ENCODE measurements at places on chromosomes 7 and 10. TPM values are rescaled to one million over a fixed set of nuclear protein-coding genes. Genes with fewer than 3 reads are reported as not detected.

GRCh38 chr10:34524369-34525091, 290.6 kb downstream of the PARD3 start:
- peaks cover 9% of the 10 kb centered on the region for H3K4me1 ChIP-seq
- H3K36me3 ChIP-seq: no peaks in the 10 kb centered on the region
- H3K4me3 ChIP-seq: no peak overlapping the region
- peaks cover 13% of the 10 kb centered on the region for H3K27me3 ChIP-seq
- no peak overlapping the region for H3K27ac ChIP-seq

DNA sequence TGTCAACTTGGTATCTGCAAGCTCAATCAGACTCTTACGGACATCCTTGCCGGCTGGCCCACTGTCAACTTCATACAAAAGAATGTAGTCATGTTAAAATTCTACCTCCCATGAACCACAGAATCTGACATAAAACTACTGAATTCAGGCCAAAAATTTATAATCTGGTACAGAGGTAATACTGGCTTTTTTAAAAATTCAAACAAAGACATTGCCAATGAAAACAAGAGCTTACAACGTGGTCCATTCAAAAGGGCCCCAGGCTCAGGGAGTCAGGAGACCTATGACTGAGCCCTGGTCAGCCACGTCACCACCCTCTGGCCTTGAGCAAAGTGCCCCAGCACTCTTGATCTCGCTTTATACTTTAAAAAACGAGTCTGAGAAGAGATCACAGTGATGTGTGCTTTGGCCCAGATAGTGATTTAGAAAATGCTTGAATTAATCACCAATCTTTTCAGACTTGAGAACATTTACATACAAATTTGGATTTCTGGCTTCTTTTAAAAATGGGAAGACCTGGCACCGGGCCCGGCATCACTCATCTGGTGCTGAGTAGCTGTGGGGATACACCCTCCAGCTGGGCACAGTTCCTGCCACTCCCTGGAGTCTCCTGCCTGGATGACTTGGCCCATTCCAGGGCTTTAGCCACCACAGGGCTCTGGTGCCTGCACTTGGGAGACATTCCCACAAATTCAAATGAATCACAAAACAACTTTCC, 94.1 kb downstream of the PIP4K2A start:
- DNase-seq: peak; percentile 68
- no peak overlapping the region for H3K4me3 ChIP-seq
- H3K27ac ChIP-seq: peak overlapping the region; percentile 68

GRCh38 chr10:79413196-79413595, 32.2 kb downstream of the ZCCHC24 start:
- no peaks in the 10 kb centered on the region for H3K36me3 ChIP-seq
- H3K27me3 ChIP-seq: no peaks in the 10 kb centered on the region
- H3K4me3 ChIP-seq: no peak overlapping the region
- peak; percentile 68 for DNase-seq
- peaks cover 7% of the 10 kb centered on the region for H3K4me1 ChIP-seq

TAF3 gene
- 12.2 TPM for total RNA-seq

AKR1C2 gene
- total RNA-seq: not detected

IKZF1 gene
- total RNA-seq: 207 TPM

TNRC18 gene
- 37.3 TPM for total RNA-seq
